Activated gamma-delta T cell treated with anti-CD3 and anti-CD28 coated beads, Interleukin-2, amount 50 U/mL, for 16 hours (primary cell): ENCODE measurements at places on chromosomes 2 and 18.

DNA sequence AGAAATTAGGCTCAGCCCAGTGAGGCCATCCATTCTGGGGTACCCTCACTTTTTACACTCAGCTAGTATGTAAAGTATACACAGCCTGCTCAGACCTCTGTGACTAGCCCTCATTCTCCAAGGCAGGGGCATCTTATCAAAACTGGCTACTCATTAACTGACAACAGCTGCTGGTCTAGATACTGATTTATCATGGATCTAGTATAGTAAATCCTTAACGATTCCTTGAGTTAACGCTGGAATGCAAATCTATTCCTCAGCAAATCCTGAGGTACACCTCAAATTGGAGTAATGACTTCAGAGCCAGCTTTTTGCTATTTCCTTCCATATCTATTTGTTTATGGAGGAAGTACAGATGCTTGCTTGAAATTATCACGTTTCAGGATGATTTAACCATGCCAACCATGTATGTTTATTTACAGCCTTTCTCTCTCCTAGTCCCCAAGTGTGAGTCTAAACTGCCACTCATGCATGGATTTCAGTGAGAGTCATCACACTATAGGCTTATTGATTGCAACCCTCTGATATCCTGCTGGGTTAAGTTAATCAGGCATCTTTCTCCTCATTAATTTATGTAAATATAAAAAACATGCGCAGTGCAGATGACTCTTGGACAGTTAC is 70.2 kb upstream of the DOK6 start:
- DNase-seq = no peak

DNA sequence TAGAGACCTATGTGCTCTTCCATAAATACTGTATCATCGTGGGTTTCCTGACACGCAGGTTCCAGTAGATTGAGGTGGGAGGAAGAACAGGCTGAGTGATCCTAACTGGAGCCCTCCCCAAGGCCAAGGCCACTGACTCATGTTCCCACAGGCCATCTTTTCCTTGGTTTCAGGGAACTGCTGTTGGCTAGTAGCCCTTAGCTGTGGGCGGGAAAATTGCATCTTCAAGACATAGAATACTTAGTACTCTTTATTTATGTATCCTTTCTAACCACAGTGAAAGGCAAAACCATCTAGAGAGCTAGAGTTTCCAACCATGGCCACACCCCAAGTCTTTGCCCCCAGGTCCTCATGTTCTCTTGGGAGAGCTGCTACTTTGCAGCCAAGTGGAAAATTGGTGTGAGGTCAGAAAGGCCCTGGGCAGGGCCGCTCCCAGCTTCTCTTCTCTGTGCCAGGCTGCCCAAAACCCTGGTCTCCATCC is 55.9 kb downstream of the COPS8 start:
- DNase-seq = no peak

GRCh38 chr2:124323321-124323720 is 298.2 kb downstream of the CNTNAP5 start:
- DNase-seq = no peak

- no peak for DNase-seq
Measured at GRCh38 chr2:231781798-231782726, 980 bp upstream of the PDE6D start.

GRCh38 chr2:156800781-156801361 is 364.7 kb downstream of the GPD2 start:
- DNase-seq = no peak

DNA sequence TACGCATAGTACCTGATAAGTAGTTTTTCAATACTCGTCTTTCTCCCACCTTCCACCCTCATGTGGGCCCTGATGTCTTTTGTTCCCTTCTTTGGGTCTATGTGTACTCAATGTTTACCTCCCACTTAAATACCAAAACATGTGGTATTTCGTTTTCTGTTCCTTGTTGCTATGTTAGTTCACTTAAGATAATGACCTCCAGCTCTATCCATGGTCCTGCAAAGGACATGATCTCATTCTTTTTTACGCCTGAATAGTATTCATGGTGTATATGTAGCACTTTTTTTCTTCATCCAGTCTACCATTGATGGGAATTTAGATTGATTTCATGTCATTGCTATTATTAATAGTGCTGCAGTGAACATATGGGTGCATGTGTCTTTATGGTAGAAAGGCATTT is 310.4 kb upstream of the VWC2L start:
- DNase-seq = no peak

DNA sequence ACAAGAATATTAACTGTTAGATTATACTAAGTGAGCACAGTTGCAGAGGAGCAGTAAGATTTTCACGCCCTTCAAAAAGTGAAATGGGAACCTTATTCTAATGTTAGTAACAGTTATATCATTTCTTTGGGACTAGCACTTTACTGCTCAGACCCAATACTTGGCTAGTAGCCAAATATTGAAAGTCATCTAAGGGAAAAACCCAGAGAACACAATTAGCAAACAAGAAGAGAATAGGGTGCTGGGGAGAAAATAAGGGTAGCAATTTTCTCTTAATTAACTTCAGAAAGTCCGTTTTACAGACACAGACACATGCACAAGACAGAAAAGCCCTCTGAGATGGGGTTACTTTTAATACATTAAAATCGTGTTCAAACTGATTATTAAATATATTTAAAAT is 71.8 kb downstream of the ID2 start:
- no peak for DNase-seq

GRCh38 chr2:99414566-99414965 is 75.3 kb downstream of the REV1 start:
- DNase-seq = no peak

DNA sequence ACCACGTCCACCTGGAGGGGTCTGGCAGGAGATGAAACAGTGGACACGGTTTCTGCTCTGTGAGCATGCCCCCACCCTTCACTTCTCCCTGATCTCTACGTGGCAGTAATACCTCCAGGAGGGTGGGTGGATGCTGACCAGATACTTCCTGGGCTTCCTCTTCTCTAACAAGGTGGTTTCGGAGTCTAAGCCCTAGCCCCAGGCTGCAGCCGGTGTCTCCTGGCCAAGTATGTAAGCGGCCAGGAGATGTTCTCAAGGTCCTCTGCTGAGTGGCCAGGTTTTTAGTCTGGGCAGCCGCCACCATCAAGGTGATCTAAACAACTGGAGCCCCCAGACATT is 101.8 kb upstream of the ASB18 start:
- no peak for DNase-seq

- DNase-seq = no peak
Measured at GRCh38 chr2:181275643-181276070, 181.5 kb upstream of the ITGA4 start.

- no peak for DNase-seq
Measured at GRCh38 chr2:186913870-186914269, 64.9 kb upstream of the ZSWIM2 start.

DNA sequence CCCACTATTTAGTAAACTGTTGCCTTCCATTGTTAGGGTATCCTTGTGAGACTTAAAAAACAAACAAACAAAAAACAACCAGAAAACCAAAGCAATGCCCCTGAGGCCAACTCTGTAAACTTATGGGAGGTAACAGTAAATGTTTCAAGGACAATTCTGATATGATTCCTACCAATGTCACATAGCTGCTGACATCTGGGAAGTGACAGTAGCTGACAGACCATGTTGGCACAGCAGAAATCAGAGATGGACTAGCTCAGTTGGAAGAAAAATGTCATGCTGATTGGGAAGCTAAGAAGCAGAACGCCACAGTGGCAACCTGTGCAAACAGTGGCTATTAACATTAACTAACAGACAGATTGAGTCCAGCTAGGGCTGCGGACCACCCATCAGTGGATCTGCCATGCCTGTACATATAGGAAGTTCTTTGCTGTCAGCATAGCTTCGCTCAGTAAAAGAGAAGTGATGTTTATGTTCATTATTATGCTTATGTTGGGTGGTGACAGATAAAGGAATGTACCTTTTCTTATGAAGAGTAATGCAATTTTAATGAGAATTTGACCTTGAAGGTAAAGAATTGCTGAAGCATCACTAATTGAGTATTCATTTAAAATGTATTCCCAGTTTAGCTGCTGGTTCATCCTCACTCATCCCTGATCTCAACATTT is 180.6 kb downstream of the PARD3B start:
- DNase-seq = no peak
